NCI-H1694 (cell line): ENCODE measurements at places on chromosomes 5 and 9.
A peak's percentile ranks its signal among the peaks of the same experiment; 100 is the strongest.

- DNase-seq = peak; percentile 40
Measured at GRCh38 chr9:3526997-3527940, 1.5 kb upstream of the RFX3 start.

GRCh38 chr5:149798466-149798865, 68.4 kb downstream of the PPARGC1B start:
- no peak for DNase-seq

GRCh38 chr9:97518909-97519307, 17.4 kb downstream of the TMOD1 start:
- no peak for DNase-seq

DNA sequence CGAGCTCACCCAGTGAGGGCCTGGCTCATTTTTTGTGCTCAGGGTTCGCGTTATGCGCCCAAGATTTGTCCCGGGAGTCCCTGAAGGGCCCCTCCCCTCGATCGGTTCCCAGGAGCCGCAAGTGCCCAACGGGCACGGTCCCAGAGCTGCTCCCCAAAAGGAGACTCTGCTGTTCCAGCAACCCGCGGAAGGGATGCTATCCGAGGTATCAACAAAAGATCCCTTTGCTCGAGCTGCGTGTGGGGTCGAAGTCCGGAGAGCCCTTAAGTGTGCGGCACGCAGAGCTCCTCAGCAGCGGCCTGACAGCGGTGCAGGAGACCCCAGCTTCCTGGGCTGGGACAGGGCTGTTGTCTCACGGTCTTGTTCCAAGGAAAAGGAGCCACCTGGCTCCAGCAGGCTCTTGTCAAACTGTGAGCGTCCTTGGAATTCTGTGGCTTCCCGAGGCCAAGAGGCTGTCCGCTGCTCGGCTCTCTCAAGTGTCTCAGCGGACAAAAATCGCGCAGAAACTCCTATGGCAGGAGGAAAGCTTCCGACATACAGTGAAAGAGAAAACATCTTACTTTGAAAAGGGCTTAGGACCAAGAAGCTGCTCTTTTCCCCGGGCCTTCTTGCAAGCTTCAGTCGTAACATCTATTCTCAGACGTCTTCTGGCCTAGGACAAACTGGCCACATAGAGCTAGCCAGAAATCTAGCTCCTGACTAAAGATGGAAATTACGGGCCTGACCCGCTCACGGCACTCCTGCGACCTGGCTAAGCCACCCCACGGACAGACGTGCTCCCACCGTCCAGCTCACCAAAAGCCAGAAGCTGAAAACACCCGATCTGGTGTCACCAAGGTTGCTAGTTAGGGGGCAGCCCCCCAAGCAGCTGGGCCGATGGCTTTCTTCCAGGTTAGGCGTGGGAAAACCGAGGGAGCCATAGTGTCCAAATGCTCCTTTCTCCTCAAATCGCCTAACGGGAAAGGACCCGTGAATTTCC, 2.6 kb upstream of the FOXB2 start:
- DNase-seq = no peak

- DNase-seq = no peak
Measured at GRCh38 chr9:93686880-93687236, 110.5 kb downstream of the PHF2 start.
